ENCODE measurements at places on chromosomes 2 and 18.

- no peak for DNase-seq
These were observed 514.9 kb downstream of the PTPRM start for GRCh38 chr18:8081872-8082553.

GRCh38 chr2:17813742-17814473 is 2.4 kb upstream of the MSGN1 start:
- no peak for DNase-seq

DNA sequence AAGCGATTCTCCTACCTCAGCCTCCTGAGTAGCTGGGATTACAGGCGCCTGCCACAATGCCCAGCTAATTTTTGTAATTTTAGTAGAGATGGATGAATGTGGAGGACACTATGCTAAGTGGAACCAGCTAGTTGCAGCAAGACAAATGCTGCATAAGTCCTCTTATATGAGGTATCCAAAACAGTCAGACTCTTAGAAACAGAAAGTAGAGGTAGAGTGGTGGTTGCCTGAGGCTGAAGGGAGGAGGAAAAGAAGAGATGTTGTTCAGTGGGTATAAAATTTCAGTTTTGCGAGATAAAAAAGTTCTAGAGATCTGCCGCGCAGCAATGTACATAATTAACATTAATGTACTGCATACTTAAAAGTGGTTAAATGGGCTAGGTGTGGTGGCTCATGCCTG is 145.3 kb upstream of the SPRED2 start:
- DNase-seq = no peak

GRCh38 chr2:46876741-46877384 is 38.7 kb downstream of the MCFD2 start:
- DNase-seq = no peak

DNA sequence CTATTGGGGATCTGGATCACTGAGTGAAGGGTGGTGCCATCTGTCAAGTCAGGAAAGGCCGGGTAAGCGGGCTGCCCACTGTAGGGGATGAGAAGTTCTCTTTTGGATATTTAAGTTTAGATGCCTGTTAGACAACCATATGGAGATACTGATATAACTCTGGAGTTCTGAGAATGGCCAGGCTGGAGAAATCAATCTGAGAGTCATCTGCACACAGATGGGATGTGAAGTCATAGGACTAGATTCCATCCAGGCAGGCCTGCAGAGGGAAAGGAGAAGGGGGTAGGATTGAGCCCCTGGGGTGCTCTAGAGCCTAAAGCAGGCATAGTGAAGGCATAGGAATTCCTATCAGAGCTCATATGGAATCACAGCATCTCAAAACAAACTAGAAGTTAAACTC is 30.1 kb downstream of the SPRED2 start:
- no peak for DNase-seq

DNA sequence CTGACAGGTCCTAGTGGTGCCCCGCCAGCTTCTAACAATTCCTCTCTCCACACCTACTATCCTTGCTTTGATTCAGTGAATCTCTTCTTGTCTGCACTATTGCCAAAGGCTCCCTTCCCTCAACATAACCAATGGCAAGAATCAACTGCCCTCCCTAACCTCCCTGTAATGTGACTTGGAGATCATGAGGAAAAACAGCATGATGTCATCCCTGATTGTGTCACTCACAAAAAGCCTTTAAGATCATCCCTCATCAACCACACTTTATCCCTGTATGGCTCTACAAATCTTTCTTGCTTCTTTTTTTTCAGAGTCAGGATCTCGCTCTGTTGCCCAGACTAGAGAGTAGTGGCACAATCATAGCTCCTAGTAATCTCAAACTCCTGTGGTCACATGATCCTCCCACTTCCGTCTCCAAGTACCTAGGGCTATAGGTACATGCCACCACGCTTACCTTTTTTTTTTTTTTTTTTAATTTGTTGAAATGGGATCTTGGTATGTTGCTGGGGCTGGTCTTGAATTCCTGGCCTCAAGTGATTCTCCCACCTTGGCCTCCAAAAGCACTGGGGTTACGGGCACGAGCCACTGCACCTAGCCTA is 19.7 kb downstream of the SAP130 start:
- DNase-seq = no peak

- DNase-seq = no peak
These were observed 53.1 kb upstream of the ATL2 start for GRCh38 chr2:38430196-38430595.

DNA sequence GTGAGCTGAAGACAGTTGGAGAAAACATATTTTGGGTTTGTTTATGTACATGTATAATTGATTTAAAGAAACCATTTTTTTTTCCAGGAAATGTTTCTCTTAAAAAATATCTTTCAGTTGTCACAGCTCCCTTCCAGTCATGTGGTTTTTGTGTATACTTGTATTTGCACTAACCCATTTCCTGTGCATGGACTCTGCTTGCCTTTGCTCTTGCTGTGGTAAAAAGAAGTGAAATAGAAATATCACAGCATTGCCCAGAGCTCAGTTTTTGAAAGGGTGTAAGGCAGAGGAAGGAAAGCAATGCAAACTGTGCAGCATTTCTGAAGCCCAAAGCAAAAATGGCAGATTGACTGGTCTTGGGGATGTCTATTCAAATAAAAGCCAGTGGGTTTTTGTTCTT is 10.4 kb upstream of the DOCK10 start:
- no peak for DNase-seq

- DNase-seq = no peak
These were observed 413.6 kb upstream of the MEIS1 start for GRCh38 chr2:66021296-66021695.

DNA sequence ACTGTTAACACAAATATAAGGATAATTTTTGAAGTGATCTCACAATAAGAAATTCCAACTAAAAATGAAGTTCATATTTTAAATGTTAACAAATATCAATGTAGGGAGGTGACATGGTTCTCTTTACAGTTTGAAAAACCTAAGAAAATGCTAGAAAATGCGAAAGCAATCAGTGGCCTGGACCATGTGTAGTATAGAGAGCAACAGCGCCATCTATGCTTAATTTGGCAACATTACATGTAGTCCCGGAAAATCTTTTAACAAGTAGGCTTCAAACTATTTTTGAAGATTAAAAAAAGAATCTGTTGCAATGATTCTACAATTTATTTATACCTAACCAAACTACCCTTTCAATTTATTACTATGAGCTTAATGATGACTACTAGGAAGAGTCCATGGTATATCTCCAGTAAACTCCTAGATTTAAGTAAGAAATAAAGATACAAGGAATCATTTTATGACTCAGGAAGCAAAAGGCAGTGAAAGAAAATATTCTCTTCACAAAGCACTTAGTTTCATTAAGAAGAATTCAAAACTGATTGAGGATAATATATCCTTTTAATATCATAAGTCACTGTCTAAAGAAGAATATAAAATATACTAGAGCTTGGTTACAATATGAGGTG is 33.3 kb downstream of the NDUFA10 start:
- no peak for DNase-seq

- DNase-seq = no peak
These were observed 28.5 kb upstream of the ALPP start for GRCh38 chr2:232349946-232350635.

DNA sequence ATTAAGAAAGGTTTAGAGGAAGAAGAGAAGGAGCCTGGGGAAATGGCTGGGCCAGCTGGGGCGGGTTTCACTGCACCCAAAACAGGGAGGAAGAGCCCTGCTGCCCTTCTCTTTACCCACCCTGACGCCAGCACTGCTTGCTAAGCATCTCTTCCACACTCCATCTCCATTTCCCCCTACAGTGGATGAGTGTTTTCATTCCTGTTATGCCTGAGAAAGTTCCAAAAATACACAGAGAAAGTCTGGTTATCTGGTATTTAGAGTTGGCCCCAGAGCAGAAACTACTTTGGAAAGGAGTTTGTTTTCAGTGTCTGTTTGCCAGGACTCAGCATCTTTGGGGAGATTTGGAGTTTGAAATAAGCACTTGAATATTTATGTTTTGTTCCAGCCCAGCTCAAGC is 451.0 kb downstream of the SLC4A3 start:
- DNase-seq = no peak

- DNase-seq = no peak
These were observed 198.0 kb upstream of the CCDC150 start for GRCh38 chr2:196441527-196441926.

DNA sequence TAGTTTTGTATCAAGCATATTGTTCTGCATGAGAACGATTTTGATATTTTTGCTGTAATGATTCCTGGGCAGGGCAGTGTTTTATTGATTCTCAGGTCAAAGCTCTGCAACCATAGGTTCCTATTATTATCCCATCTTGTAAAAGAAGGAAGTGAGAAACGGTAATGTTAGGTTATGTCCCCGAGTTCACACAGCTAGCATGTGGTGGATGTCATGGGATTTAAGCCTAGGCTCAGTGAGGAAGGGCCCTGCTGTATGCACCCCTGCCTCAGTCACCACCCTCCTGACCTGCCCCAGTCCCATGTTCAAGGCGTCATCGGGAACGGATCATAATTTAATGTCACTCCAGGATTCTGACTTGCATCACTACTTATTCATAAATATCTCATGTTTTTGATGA is 10.7 kb downstream of the ACP1 start:
- DNase-seq = no peak

DNA sequence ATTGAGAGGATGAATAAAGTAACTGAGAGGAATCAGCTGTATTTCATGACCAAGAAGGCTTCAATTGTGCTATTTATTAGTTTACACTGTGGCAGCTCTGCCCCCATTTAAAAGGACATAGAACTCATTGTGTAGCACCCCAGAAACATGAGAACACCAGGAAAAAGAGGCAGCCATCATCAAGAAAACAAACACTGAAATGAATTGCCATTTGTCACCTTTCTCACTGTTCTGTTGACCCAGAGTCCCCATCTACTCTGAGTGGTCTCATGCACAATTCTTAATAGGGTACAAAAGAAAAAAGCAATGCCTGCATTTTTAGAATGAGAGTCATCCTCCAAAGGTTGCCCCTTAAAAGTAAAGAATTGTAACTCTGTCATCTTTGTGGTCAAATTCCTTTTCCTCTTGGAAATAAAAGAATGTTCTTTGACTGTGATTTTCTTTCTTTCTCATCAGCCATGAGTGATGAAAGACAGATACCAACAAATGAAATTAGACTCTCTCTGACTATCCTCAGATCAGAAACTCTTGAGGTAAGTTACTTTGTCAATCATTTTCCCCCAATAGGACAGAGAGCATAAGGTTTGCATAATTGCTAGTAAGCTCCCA is 1941.9 kb upstream of the PIK3C3 start:
- DNase-seq = no peak
